ENCODE measurements at places on chromosomes 13 and 19.

DNA sequence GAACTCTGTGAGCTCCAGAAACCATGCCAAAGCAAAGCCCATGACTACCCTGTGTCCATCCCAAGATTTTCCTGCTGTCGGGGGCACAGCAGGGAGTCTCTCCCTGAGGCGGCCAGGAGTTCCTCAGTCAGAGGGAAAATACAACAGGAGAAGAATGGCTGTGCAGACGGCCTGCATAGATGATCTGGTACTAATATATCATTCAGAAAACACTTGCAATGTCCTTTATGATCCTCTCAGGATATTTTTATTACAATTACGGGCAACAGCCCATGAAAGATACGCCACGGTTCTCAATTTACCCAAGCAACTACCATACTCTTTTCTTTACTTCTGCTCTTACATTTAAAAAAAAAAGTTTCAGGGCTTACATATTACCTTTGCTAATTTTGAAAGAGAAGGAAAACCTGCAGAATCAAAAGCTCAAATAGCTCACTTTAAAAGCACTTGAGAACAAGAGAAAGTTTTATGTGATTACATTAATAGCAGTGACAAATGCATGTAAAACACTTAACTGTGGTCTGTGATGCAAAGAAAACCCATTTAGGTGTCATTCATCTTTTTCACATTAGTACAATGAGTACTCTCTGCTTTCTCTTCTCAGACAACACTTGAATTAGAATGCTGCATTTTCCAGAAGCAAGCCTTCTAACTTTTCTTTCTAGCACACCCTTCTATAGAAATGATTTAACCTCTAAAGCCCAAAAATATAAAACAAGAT is 460.8 kb downstream of the KLF5 start:
- no peak for DNase-seq

GRCh38 chr19:18274781-18275356 is 617 bp upstream of the IQCN start:
- no peak for DNase-seq

DNA sequence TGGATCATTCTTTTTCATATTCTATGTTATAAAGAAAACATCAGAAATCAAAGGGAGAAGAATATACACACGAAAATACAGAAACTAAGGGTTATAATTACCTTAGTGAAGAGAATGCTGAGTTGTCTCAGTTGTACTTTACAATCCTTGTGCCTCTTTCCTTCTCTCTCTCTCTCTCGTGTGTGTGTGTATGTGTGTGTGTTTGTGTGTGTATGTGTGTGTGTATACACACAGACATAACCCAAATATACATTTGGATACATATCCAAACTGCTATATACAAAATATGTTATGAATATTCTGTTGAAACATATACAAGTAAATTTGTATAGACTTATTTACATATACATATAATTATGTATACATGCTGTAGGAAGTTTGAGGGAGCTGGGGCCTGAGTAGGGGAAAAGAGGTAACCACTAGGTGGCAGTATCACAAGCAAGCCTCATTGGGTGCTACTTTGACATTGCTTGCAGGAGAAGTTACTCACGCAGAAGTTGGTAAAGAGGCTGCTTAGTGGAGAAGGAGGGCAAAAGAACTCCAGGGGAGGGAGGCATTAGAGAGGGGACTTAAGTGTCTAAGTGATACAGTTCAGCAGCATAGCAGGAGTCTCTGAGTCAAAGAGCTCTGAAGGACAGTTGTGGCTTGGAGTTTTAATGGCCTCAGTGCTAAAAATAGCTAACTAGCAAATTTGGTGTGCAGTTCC is 465.1 kb upstream of the PCDH20 start:
- no peak for DNase-seq

DNA sequence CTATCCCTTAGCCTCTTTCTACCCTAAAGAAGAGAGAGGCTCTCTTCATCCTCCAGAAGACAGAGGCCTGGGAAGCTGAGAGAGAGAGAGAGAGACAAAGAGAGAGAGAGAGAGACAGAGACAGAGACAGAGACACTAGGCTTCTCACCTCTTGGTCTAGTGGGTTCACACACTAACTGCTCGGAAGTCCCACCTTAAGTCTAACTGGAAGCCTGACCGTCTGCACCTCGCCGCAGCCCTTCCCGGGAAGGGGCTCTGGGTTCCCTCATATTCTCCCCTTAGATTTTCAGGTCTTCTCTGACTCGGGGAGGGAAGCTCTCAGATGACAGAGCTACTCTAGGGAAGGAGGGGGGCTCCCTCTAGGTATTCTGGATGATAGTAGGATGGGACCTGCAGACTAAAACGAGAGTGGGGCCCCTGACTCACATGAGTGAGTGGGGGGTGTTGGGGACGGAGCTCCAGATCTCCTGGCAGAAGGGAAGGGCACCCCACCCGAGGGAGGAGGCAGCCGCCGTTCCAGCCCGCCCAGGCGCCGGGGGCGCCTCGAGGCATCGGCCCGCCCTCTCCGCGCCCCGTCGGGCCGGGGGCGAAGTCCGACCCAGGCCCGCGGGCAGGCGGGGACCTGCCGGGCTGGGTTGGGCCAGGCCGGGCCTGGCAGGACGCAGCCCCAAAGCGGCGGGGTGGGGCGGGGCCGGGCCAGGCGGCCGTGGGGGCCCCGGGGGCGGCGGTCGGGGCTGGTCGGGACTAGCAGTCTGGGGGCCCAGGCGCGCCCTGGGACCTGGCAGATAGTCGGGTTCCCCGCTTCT is 2.0 kb upstream of the JUNB start:
- no peak for DNase-seq

GRCh38 chr13:112647256-112647655 is 42.6 kb upstream of the ATP11A start:
- no peak for DNase-seq

GRCh38 chr19:46299004-46299509 is 2.2 kb downstream of the HIF3A start:
- DNase-seq, result no peak

GRCh38 chr13:45833242-45833641 is 18.3 kb downstream of the SIAH3 start:
- DNase-seq, result no peak

GRCh38 chr13:30504081-30504480 is 38.3 kb upstream of the HMGB1 start:
- DNase-seq, result no peak

- no peak for DNase-seq
Observed at GRCh38 chr13:35987572-35988513, 143.3 kb downstream of the DCLK1 start.

- no peak for DNase-seq
Observed at GRCh38 chr13:99418843-99419140, 82.5 kb upstream of the TM9SF2 start.

DNA sequence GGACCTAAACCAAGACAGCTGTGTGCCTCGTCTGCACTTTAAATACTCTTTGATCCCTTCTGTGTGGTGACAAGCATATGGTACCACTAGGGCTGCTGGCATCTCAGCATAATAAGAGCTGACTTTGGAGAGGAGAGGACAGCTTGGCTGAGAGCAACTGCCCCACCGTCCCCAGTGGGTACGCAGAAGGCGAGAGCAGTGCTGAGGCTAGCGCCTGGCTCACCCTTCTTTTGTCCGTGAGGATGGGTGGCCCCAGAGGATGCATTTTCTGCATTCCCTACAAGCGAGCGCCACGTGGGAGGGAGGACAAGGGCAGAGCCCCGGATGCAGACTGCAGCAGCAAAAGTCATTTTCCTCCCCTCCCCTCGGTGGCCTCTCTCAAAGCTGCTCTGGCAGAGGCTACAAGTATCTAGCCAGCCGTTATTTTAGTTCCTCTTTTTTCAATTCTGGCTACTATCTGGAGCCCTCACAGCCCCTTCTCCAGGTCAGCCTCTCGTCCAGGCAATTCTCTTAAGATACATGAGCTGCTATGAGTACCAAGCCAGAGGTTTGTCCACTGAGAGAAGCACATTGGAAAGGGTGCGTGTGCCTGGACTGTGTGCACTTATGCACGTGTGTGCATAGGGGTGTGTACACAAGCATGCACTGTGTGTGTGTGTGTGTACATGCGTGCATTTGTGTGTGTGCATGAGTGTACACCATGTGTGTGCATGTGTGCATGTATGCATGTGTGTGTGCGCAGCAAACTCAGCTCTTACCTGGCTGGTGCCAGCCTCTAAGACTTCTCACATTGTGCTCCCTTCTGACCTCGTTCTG is 51.3 kb downstream of the RAB20 start:
- DNase-seq, result no peak

- no peak for DNase-seq
Observed at GRCh38 chr13:24038841-24039330, 121.6 kb upstream of the SPATA13 start.

DNA sequence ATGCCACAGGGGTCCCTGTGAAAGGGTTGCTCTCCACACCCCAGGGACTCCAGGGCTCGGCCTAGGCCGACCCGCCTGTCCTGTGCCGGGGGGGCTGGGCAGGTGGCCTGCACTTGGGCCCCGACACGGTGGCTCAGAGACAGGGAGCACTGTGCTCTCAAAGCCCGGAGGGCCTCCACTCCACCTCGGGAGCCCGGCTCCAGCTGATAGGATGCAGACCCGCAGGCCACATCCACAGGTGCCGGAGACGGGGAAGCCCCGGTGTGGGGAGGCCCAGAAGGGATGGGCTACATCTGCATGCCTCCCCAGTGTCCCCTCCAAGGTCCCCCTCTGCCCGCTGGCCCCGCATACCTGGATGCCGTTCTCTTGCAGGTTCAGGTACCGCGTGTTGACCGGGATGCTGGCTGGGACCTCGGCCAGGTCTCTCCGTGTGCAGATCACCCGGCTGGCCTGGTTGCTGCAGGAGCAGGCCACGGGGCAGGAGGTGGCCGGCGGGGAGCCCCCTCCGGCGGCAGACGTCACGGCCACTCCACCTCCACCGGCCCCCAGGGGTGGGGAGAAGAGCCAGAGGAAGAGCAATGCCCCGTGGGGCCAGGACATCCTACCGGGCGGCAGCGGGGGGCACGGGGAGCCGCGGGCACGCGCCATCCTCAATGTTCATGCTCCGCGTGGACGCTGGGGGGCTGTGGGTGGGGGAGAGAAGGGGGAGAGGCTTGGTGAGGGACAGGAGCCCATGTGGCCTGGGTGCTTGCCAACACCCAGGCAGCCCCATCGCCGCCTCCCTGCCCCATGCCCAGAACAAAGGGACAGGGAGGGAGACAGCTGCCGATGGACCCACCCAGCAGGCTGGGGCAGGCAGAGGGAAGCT is 19.8 kb downstream of the LRRC4B start:
- no peak for DNase-seq

- DNase-seq, result no peak
Observed at GRCh38 chr13:103451656-103452055, 385.4 kb upstream of the SLC10A2 start.

- no peak for DNase-seq
Observed at GRCh38 chr19:47991191-47991808, 670 bp downstream of the BSPH1 start.

- DNase-seq, result peak; percentile 8
Observed at GRCh38 chr19:3184847-3185460, 776 bp upstream of the NCLN start.

GRCh38 chr13:80830431-80830830 is 489.5 kb upstream of the SPRY2 start:
- DNase-seq, result no peak

DNA sequence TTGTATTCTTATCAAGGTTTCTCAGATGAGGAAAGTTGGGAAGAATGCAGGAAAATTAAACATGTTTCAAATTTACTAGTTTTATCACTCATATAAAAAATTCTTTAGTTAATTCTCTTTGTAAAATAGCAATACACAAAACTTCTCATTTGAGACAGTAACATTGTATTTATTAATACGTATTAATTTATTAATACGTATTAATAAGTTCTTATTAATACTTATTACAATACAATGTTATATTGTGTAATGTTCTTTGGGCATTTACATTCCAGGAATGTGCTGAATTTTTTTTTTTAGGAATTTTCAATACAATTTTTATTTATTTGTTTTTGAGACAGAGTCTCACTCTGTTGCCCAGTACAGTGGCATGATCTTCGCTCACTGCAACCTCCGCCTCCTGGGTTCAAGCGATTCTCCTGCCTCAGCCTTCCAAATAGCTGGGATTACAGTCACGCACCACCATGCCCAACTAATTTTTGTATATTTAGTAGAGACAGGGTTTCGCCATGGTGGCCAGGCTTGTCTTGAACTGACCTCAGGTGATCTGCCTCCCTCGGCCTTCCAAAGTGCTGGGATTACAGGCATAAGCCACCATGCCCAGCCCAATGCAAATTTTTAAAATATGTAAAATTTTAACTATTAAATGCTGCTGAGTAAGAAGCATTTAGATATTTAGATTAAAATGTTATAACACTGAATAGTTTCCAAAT is 31.6 kb downstream of the MBNL2 start:
- DNase-seq, result no peak

- no peak for DNase-seq
Observed at GRCh38 chr13:29538652-29539040, 56.8 kb downstream of the SLC7A1 start.

- DNase-seq, result no peak
Observed at GRCh38 chr19:14375055-14375581, 6.1 kb upstream of the ADGRE5 start.

- DNase-seq, result no peak
Observed at GRCh38 chr13:43095771-43096719, 72.7 kb downstream of the DNAJC15 start.

DNA sequence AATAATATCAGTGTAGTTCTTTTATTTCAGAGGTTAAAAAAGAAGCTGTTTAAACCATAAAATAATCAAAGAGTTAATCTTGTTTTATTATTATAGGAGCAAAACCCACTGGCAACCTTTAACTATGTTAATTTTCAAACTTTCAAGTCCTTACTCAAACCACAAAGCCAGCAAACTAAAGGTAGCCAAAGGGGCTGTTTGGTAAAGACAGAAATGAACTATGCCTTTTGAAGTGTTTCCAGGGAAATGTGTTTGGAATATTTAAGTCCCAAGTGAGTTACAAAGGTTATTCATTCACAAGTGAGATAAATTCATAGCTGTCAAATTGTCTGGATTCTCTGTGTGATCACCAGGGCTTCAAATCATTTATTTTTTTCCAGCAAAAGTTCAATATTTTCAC is 264.7 kb downstream of the MZT1 start:
- DNase-seq, result no peak

DNA sequence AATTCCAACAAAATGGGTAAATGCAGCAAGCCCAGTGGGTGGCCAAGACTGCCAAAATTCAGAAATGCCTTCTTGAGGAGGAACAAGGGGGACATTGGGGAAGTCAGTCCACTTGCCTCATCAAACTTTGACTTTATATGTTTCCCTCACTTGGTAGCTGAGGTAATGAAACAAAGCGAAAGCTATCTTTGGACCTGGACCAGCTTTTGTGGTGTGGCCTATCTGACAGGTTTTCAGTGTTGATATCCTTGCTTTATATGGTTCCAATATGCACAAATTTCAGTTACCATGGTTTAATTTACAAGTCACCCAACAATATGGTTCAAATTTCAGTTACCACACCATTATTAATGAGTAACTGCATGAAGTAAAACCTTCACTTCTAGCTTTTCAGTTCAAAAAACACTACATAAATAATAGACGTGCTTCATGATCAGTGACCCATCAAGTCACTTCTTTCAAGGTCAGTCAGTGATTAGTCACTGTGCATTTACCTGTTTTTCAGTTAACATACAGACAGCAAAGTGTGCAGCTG is 17.7 kb upstream of the POU4F1 start:
- DNase-seq, result no peak

GRCh38 chr19:39310558-39311311 is 9.9 kb downstream of the LRFN1 start:
- DNase-seq, result no peak

All from AG09309 (cell line).